Stimulated activated CD8-positive, alpha-beta memory T cell treated with anti-CD3 and anti-CD28 coated beads, Interleukin-7, amount 100 ng/mL, for 1 hour (primary cell): ENCODE measurements at places on chromosomes 3 and 15.
A peak's percentile ranks its signal among the peaks of the same experiment; 100 is the strongest.

DNA sequence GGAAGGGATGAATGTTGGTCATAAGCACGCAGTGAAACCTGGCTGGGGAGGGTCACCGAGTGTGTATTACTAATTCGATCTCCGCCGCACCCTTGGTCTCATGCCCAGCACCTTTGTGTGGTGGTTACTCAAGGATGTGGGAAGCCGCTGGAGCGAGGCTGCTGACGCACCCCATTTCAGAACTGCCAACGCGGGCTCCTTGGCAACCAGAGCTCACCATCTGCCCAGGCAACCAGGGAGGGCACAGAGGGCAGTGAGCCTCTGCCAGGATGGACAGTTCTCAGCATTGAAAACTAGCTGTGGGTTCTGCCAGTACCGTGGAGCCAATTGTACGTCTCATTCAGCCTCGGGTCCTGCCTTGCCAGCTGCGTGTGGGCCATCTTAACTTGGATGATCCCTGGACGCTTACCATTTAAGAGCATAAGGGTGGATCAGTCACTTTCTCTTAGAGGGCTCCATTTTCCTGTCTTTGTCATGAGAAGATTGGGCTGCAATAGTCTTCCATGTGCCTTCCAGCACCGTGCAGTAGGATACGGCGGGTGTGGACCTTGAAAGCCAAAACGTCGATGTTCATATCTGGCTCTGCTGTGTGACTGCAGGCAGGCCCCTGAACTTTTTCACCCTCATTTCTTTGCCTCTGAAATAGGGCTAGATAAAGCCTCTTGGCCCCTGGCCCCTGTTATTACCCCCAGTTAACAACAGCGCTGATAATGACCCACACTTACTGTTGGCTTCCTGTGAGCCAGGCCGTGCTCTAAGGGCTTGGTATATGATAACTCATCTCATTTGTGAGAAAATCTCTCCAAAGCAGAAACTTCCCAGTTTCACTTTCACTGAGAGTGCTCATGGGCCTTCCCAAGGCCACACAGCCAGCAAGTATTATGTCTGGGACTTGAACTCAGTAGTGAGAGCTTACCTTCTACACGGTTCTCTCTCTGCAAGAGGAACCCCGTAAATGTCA is 238.8 kb downstream of the OPA1 start:
- DNase-seq: no peak

- DNase-seq: no peak
Observed at GRCh38 chr3:191385101-191385500, 54.8 kb upstream of the UTS2B start.

GRCh38 chr15:31461375-31461774 is 134.7 kb downstream of the KLF13 start:
- DNase-seq: no peak

DNA sequence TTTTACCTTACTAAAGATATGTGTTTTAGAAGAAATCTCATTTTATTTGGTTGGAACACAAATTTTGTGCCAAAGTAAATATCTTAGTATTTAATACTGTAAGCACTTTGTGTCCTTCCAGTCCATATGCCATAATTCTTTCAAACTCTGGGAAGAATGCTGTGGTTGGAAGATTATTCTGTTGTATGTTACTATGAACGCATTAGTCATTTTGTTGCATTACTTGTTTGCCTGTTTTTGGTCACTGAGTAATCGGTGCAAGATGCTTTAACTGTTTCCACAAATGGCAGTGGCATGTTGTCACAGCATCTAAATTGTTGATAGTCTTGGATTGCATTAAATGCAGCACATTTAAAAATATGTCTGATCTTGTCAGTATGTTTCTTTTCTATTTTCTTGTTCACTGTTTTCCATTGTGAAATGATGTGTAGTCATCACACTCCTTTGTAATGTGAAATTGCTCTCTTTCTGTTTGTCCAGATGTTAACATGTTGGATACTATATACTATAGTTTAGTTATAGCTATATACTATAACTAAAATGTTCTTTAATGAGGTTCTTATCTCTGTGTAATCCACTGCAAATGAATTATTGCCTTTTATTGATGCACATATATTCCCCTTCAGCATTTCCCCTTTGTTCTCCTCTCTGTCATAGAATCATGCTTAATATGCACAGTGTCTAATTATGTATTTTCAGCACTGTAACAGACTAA is 89.9 kb upstream of the FLNB start:
- DNase-seq: no peak

DNA sequence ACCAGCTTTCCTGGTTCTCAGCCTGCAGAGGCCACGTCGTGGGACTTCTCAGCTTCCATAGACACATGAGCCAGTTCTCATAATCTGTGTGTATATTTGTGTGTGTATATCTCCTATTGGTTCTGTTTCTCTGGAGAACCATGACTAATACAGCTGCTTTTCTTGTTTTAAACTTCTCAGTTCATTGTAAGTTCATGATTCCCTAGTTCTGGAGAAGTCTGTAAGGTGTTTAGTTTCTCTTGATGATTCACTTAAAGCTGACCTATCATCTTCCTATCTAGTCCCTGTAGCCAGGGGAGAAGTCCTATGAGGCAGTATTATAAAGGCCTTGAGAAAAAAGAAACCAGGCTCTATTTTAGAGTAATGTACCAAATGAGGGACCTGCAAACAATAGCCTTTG is 147.7 kb downstream of the RYR3 start:
- no peak for DNase-seq

GRCh38 chr15:64284042-64284441 is 71.9 kb downstream of the CSNK1G1 start:
- DNase-seq: no peak

DNA sequence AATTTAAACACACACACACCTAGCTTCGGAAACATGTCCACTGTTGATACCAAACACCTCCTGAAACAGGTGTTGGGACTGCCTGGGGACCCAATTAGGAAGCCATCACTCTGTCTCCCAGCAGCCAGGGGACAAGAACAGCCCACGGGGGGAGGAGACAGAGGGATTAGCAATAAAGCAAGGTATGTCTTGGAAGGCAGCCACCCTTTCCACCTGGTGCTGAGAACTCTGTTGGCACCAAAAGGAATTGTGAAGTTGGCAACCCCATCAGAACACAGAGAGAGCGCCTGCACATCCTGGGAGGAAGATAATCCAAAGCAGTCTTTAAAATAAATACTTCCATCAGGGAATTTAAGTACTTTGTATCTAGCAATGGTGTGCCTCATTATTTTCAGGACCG is 111.0 kb downstream of the ADAMTS17 start:
- no peak for DNase-seq

DNA sequence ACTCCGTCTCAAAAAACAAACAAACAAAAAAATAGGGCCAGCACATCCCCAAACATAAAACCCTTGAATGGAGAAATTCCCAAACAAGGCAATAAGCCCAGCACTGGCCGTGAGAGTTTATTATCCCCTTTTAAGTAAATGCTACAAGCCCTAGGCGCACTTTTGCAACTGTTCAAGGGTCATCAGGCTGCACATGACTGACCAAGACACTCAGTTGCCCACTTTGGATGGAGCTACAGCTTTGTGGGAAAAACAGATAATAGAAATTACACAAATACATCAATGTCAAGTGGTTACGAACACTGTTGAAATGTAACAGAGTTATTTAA is 33.7 kb upstream of the ZNF445 start:
- DNase-seq: no peak

DNA sequence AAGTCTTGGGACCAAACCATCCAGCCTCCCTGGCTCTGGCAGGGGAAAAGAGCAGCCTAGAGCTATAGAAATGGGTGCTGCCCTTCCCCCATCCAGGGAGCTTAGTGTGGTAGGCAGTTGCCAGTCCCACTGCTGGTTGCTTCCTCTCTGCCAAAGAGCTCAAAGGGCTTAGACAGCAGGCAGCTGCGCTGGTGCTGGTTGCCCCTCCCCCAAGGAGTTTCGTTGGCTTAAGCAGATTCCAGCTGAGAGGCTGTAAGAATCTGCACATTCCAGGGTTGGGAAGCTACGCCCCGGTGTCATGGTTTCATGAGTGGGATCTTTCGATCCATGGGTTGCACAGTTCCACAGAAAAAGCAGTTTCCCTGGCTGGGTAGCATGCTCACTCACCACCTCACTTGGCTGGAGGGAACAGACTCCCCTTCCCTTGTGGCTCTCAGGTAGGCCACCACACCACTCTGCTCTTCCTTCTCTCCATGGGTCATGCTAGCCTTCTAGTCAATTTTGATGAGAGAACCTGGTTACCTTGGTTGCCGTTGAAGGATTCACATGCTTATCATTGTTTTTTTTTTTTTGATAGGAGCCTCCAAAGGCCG is 195.1 kb downstream of the EPHA6 start:
- no peak for DNase-seq

DNA sequence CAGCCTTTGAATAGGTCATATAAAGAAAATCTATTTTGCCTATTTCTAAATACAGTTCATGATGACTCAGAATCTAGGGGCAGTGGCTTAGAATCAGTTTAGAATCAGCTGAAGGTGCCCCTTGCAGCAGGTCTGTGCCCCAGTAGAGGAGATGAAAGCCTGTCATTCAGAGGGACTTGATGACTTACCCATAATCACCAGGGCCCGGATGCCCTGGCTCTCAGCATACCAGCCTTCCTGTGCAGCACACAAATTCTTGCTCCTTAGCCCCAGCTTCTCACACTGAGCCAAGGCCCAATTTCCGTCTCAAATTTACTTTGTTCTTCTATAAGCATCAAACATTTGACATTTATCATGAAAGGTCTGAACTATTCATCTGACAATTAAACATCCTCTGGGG is 83.2 kb upstream of the EOMES start:
- no peak for DNase-seq

- no peak for DNase-seq
Observed at GRCh38 chr3:150740733-150741496, 22.1 kb downstream of the SIAH2 start.

GRCh38 chr3:161284989-161285388 is 63.9 kb downstream of the NMD3 start:
- DNase-seq: no peak

DNA sequence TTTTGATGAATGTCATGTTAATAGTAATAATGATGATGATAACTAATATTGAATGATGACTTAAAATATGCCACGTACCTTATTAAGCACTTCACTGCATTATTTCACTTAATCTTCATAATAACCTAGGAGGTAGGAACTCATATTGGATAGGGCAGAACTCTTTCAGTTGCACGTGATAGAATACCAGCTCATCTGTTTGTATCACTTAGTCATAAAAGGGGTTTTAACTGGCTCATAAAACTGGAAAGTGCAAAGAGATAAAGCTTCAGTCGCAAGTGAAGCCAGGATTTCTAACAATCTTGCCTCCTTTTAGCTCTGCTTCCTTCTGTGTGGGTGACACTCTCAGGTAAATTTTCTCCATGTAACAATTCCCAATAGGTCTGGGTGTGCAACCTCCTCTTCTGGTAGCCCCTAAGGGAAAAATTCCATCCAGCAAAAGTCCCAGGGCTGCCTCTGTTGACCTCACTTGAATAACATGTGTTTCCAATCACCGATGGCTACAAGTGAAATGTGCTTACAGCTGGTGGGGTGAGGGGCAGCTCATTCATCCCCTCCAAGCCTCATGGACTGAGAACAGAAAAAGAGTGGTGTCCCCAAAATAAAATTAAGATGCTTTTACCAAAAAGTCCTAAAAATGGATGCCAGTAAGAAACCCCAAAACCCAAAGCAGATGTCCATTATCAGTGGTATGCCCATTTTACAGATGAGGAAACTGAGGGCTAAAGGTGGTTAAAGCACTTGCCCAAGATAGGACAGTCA is 9.3 kb downstream of the GXYLT2 start:
- DNase-seq: no peak

- no peak for DNase-seq
Observed at GRCh38 chr3:32586356-32586755, 15.7 kb upstream of the DYNC1LI1 start.

- peak; percentile 51 for DNase-seq
Observed at GRCh38 chr3:66407611-66408218, 93.1 kb downstream of the LRIG1 start.

DNA sequence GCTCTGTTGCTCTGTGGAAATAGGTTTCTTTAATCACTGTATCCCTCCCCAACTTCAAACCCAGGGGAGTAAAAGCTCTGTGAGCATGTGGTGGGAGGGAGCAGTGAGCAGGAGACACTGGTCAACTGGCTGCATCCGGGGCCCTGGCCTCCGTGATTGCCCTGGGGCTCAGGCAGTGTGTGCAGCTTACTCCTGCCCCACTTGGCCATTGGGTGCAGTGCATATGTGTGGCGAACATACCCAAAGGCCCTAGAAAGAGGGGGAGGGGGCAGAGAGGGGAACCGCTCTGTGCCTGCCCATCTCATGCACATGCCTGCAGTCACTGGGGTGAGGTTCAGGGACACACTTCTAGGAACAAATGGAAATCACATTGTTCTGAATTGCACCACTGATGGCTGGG is 378.7 kb downstream of the ZBBX start:
- no peak for DNase-seq

DNA sequence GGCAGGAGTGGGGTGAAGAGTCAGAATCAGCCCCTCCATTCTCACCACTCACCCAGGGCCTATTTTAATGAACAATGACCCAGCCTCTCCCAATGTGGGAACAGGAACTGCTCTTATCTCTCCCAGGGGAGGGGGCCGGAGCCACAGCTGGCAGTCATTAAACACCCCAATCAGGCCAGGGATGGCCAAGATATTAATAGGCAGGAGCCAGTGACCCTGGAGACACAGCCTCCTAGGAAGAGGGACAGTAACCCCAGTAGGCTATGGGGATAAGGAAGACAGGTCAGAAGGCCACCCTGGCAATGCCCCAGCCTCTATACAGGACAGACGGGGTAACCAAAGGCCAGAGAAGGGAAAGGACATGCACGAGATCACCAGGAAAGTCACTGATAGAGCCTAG is 38.6 kb downstream of the VIPR1 start:
- DNase-seq: no peak

DNA sequence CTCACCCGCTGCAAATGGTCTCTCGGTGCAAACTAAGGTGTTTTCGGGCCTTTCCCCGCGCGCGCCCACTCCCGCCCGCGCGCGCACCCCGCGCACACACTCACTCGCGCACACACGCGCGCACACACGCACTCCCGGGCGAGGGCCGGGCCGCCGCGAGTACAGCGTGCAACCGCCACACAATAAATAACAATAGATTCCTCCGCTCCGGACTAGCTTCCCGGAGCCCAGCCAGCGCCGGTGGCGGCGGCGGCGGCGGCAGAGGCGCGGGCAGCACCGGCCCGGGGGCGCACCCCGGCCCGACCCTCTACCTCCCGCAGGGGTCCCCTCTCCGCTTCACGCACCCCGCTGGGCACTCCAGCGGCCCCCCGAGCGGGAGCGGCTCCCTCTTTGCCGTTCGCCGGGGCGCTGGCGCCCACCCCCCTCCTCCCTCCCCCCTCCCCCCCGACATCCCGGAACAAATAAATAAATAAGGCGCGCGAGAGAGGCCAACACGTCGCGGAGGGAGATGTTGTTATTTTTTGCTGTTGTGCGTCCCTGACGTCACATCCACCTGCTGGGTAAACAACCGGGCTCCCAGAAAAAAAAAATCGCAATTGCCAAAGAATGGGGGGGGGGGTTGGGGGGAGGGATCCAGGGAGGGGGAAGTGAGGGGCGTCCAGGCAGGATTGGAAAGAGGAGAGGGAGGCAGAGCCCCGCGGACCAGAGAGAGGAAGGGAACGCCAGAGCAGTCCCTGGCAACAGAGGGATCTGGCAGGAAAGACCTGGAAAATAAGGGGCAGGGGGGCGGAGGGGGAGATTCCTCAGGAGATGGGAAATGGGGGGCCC is at the start of gene FOXP1:
Gene FOXP1 (minus strand): TSS at position 163 of the 828 bp plus-strand sequence. CDS start 385,347 bp downstream, outside the sequence.
- no peak for DNase-seq

GRCh38 chr3:169929830-169930519 is 18.6 kb downstream of the SAMD7 start:
- DNase-seq: no peak

- DNase-seq: no peak
Observed at GRCh38 chr3:102905811-102906210, 471.0 kb downstream of the ZPLD1 start.
